ENCODE measurements at places on chromosomes 16 and 17.

- no peak for DNase-seq
These were observed 14.2 kb upstream of the SLC38A10 start for GRCh38 chr17:81309140-81309858.

- no peak for DNase-seq
These were observed 16.4 kb downstream of the ZNF778 start for GRCh38 chr16:89233678-89234490.

GRCh38 chr17:15171167-15172047 lies 93.7 kb downstream of the PMP22 start:
- no peak for DNase-seq

DNA sequence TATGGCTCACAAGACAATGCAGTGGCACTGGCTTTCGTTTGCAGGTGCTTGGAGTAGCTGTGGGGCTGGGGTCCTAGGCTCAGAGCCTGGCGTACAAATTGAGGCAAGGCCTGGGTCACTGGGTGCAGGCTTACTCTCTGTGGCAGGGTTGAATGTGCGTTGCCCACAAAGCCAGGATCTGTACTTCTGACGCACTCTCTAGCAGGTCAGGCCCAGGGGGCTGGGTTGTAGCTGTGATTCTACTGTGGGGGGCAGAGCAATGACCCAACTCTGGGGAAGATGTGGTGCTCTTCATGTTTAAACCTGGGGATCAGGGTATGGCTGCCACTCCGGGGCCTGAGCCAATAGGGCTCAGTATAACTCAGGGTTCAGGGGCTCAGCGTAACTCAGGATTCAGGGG lies 6.4 kb upstream of the PRSS21 start:
- DNase-seq: no peak

DNA sequence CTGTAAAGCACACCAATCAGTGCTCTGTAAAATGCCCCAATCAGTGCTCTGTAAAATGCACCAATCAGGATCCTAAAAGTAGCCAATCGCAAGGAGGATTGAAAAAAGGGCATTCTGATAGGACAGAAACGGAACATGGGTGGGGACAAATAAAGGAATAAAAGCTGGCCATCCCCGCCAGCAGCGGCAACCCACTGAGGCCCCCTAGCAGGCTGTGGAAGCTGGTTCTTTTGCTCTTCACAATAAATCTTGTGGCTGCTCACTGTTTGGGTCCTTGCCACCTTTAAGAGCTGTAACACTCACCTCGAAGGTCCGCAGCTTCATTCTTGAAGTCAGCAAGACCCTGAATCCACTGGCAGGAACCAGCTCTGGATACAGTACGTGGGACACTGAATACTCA lies 162.4 kb upstream of the TBX2 start:
- no peak for DNase-seq

DNA sequence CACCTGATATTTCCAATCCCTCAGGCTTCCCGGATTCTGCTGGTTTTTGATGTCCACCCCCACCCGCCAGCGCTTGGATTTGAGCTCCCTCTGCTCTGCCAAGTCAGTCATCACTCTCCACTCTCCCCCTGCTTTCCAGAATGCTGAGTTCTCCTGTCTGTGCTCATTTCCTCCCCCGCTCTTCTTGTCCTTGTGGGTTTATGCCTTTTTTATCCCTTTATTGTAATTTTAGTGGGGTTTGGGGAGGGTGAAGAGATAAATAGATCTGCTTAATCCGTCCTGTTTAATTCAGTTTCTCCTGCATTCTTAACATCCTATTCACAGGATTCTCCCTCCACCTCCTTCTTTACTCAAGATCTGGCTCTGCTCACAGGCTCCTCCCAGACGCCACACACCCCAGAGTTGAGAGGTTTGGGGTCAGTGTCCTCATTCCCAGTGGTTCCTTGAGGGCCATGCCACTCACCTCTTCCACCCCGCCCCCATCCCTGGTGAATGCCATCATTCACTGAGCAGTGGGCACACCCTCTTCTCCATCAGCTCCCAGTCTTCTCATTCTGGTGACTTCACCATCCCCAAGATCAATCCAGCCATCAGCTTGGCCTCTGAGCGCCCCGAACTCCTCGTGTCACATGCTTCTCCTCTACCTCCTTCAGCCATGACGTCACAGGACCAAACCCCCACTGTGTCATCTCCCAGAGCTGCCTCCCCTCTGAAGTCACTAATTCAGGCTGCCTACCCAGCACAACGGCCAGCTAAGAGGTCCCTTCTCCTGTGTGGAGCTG lies 15.1 kb upstream of the GUCY2D start:
- no peak for DNase-seq

- no peak for DNase-seq
These were observed 36.9 kb downstream of the LGALS9 start for GRCh38 chr17:27667656-27668487.

DNA sequence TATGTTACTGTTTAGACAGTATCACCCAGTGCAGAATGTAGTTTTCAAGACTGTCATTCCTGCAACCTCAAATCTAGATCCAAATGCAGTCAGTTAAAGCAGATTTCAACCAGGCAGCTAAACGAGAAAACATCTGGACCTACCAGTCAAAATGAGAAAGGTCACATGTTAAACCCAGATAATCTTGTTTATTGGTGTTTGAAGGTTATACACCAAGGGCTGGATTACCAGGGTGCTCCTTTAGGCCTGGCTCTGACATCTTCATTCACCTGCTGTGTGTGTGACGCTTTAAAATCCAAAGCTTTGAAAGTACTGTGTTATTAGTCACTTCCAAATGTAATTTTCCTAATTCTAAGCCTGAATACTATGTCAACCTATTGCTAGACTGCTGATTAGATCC lies 54.9 kb downstream of the IKZF3 start:
- DNase-seq: no peak

- DNase-seq: no peak
These were observed 1.2 kb downstream of the CDT1 start for GRCh38 chr16:88804552-88805339.

DNA sequence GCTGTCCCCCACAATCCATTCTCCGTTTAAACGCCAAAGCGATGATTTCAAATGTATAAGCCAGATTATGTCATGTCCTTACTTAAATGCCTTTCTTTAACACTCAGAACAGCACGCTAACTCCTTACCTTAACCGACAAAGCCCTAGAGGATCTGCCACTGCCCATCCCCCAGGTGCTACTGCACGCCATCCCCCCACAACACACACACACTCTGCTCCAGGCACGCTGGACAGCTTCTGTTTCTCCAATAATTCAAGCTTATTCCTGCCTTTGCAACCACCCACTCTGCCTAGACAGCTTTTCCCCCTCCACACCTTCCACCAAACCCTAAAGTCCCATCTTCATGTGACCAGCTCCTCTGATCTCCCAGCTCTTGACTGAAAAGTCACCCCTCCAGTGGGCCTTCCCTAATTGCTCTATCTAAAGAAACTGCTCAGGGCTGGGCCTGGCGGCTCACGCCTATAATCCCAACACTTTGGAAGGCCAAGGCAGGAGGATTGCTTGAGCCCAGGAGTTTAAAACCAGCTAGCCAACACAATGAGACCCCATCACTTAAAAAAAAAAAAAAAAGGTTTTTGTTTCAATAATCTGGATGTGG lies 38.9 kb upstream of the RPL38 start:
- no peak for DNase-seq

DNA sequence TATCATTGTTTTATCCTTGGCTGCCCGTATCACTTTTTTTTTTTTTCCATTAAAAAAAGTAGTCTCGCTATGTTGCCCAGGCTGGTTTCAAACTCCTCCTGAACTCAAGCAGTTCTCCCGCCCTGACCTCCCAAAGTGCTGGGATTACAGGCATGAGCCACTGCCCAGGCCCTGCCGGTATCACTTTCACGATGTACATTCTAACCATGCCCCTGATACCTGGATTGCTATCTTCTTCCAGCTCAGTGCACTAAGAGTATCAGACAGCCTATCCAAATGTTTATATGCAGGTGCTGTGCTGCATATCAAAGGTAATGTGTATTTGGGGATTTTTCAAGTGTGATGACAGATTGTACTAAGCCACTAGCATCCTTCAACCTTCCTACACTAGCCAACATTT lies 14.2 kb downstream of the MOSMO start:
- no peak for DNase-seq

- no peak for DNase-seq
These were observed 166.0 kb upstream of the GSE1 start for GRCh38 chr16:85446951-85447692.

DNA sequence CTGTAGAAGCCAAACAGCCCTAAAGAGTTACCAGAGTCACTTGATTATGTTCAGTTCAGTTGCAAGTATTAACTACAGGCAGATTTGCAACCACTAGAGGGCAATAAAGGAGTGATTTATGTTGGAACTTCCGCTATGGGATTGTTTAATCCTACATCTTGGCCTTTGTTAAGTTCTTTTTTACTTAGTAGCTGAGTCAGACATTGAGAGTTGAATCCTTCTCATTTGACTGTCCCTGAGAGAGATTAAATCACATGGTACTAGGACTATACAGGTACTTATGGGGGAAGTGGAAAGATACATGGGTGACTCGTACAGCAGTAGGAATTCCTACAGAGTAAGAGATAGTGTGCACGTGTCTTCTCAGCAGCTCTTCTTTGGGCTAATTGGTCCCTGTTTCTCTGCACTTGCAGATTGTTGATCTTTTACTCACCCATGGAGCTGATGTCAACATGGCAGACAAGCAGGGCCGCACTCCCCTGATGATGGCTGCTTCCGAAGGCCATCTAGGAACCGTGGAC lies 40.3 kb downstream of the CYB561 start:
- no peak for DNase-seq

- no peak for DNase-seq
These were observed 18.5 kb downstream of the RGS9 start for GRCh38 chr17:65155622-65156021.

DNA sequence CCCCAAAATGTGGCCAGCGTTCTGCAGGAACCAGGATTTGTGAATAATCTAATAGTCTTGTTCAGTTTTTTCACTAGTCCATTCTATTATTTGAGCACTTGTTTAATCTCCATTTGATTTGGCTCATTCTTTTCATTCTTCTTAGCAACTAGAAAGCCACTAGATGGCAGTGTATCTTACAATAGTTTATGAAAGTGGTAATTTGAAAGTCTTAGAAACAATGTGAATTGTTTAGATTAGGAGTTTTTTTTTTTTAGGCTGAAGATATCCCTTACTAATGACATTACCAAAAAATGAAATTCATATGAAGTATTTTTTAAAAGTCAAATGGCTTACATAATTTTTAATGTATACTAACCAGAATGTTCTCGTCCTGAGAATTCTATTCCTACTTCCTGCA lies 6.7 kb downstream of the ERI2 start:
- DNase-seq: no peak

DNA sequence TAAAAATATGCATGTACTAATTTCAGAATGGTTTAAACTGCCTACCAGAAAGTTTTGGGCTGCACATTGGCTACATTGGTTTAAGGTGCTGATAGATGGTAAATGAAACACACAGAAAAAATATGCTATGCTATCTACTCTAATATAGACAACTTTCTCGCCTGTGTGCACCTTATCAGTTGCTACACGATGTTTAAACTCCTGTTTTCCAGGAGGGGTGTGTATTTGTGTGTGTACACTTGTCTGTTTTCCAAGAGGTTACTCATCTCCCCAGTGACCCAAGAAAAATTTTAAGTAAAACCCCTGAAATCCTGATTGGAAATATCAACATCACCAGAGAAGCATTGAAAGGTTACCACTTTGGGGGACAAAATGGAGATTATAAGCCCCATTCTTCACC lies 21.6 kb upstream of the PSMC5 start:
- DNase-seq: no peak

DNA sequence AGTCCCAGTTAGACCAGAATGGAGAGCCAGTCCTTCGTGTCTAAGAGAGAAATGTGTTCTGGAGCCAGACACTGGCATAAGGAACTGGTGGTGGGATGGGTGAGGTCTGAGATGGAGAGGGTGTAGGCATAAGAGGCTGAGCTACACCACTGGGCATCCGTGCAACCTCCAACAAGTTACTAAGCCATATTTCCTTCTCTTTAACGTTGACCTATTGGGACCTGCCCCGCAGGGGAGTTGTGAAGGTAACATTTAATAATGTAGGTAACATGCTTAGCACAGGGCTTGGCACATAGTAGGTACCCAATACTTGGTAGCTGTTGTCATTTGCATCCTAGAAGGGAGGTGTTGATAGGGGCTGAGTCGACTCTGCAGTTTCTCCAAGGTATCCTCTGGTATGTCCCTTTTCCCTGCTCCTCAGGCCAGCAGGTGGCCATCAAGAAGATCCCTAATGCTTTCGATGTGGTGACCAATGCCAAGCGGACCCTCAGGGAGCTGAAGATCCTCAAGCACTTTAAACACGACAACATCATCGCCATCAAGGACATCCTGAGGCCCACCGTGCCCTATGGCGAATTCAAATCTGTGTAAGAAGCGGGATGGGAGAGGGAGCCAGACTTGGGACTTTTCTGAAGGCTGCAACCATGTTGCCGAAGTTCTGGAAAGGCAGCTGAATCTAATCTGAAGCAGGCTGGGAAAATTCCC lies 1.2 kb downstream of the MAPK7 start:
- DNase-seq: no peak

GRCh38 chr17:18377437-18378204 lies at the start of gene EVPLL:
Gene EVPLL, plus strand, starts transcription at chr17:18377778. Its CDS starts 3,160 bp downstream, at chr17:18380938.
- no peak for DNase-seq

DNA sequence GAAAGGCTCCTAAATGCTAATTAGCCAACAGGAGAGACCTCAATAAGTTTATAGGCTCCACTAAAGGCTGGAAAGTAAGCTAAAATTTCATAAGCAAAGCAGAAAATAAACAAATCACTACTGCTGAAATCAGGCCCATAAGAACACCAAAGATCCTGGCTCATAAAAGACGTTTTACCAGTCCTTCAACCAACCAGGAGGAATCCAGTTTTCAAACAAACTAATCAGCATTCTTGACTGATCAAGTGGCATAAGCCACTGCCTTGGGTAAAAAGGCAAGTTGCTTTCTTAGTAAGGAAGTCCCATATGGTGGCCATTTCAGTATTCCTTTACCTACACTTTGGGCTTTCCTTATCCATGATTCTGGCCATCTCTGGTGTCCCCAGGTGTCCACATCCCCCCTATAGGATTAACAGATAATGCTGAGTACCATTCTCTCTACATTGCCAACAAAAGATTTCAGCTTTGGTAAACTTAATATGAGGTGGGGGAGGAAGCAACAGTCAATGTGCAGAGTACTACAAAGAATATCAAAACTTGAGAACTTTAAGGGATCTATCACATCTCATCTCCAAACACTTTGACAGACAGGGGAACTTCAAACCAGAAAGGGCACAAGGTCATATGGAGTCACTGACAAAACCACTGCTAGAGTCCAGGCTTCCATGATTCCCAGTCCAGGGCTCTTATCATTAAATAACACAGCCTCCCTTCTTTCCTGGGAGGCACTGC lies 1.3 kb downstream of the TOM1L2 start:
- DNase-seq: no peak

GRCh38 chr16:50183316-50183715 lies 30.2 kb downstream of the TENT4B start:
- no peak for DNase-seq

- no peak for DNase-seq
These were observed 15.7 kb downstream of the FOXJ1 start for GRCh38 chr17:76125391-76125675.

GRCh38 chr17:28974451-28974850 lies 23.1 kb upstream of the PHF12 start:
- no peak for DNase-seq
